ENCODE measurements at places on chromosomes 3 and 15. TPM values are rescaled to one million over a fixed set of nuclear protein-coding genes. Genes with fewer than 3 reads are reported as not detected.

The ENTPD3 gene
- total RNA-seq, result 1.1 TPM

The GP9 gene
- total RNA-seq, result not detected

DNA sequence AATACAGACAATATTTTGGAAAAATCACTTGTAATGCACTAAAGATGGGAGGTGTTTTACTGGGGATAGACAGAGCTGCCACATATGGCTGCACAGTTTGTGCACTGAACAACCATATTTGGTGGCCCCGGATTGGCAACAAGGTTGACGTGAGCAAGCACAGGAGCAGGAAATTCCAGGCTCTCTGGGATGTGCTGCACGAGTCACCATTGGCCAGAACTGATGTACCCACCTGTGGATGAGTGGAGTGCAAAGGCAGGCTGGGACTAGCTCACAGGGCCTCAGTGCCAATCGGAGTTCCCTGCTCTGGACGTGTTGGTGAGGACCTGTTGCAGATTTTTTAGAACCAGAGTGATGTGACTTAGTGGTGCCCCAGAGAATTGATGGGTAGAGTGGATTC, 42.0 kb upstream of the SCAANT1 start:
- no peaks in the 10 kb centered on the region for H3K4me1 ChIP-seq
- H3K27ac ChIP-seq, result no peak overlapping the region
- H3K4me3 ChIP-seq, result no peak overlapping the region

The VIPR1 gene
- 4.9 TPM for total RNA-seq

DNA sequence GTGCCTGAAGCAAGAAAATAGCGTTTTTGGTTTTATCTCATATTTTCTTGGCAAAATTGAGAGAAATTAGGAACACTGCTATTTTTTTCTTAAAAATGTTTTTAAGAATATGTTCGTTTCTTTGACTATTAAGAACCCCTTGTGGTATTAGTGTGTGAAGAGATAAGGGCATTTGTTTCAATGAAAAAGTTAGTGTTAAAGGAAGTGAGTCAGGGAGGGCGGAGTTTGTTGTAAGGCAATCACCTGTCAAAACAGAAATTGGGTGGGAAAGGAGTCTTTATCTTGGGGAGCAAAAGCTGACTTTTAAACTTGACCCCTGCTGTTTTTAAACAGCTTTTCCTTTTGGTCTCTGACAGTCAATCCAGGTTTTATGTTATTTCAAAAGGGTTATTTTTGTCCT, 4.2 kb downstream of the RAP2B start:
- H3K36me3 ChIP-seq, result no peaks in the 10 kb centered on the region
- H3K27ac ChIP-seq, result no peak overlapping the region
- H3K27me3 ChIP-seq, result no peaks in the 10 kb centered on the region

The MITF gene
- total RNA-seq, result 52.6 TPM

- no peaks in the 10 kb centered on the region for H3K36me3 ChIP-seq
- H3K4me3 ChIP-seq, result no peak overlapping the region
- DNase-seq, result no peak
- H3K27me3 ChIP-seq, result no peaks in the 10 kb centered on the region
- H3K27ac ChIP-seq, result no peak overlapping the region
These were observed 109.3 kb upstream of the MRPS22 start for GRCh38 chr3:139234491-139234890.

DNA sequence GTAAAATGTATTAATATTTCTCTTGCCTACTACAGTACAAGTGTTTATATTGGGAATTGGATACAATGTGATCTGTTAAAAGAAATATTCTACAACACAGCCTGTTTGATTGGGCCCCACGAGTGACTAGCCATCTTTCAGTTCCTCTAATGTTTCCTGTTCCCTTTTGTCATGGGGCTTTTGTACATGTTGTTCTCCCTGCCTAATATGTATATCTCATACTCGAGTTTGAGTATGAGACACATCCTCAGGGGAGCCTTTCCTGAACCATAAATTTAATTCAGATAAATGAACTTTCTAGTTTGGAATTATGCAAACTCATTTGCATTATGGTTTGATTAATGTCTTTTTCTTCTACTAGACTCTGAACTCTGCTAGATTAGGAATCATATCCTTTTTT, 65.5 kb downstream of the MEF2A start:
- no peaks in the 10 kb centered on the region for H3K27me3 ChIP-seq
- H3K27ac ChIP-seq, result no peak overlapping the region
- no peak for DNase-seq
- no peak overlapping the region for H3K4me3 ChIP-seq
- peaks cover 9% of the 10 kb centered on the region for H3K4me1 ChIP-seq

The SAMD7 gene
- not detected for total RNA-seq

DNA sequence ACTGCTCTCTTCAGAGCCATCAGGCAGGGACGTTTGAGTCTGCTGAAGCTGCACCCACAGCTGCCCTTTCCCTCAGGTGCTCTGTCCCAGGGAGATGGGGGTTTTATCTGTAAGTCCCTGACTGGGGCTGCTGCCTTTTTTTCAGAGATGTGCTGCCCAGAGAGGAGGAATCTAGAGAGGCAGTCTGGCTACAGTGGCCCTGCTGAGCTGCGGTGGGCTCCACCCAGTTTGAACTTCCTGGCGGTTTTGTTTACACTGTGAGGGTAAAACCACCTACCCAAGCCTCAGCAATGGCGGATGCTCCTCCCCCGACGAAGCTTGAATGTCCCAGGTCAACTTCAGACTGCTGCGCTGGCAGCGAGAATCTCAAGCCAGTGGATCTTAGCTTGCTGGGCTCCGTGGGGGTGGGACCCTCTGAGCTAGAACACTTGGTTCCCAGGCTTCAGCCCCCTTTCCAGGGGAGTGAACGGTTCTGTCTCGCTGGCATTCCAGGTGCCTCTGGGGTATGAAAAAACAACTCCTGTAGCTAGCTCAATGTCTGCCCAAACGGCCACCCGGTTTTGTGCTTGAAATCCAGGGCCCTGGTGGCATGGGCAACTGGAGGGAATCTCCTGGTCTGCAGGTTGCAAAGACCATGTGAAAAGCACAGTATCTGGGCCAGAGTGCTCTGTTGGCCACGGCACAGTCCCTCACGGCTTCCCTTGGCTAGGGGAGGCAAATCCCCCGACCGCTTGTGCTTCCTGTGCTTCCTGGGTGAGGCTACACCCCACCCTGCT, 21.1 kb upstream of the ST6GAL1 start:
- no peak overlapping the region for H3K27ac ChIP-seq
- H3K4me3 ChIP-seq, result no peak overlapping the region
- H3K36me3 ChIP-seq, result no peaks in the 10 kb centered on the region

GRCh38 chr3:196553551-196553950, 14.8 kb downstream of the WDR53 start:
- no peak overlapping the region for H3K4me3 ChIP-seq
- H3K27ac ChIP-seq, result no peak overlapping the region
- no peaks in the 10 kb centered on the region for H3K27me3 ChIP-seq
- H3K36me3 ChIP-seq, result no peaks in the 10 kb centered on the region
- no peaks in the 10 kb centered on the region for H3K4me1 ChIP-seq
- no peak for DNase-seq

GRCh38 chr3:13935494-13936094, 55.7 kb upstream of the WNT7A start:
- no peak overlapping the region for H3K4me3 ChIP-seq
- no peaks in the 10 kb centered on the region for H3K4me1 ChIP-seq
- no peak for DNase-seq
- H3K27ac ChIP-seq, result no peak overlapping the region
- H3K27me3 ChIP-seq, result no peaks in the 10 kb centered on the region

DNA sequence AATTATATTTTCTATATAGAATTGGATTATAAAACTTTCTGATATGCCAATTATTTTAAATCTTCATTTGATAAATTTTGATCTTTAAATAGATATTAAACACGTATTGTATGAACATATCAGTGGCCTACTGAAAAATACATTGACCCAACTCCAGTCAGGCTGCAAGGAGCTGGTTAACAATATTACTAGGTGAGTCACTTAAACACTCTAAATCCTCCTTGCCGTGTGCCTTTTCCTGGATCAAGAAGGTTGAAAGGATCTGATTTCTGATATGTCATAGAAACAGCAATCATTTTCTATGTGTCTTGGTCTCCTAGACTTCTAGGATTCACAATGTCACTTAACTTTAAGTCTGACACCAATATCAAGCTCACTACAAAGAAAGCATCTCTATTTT, 123.2 kb downstream of the TP63 start:
- no peak overlapping the region for H3K27ac ChIP-seq
- H3K4me1 ChIP-seq, result no peaks in the 10 kb centered on the region
- H3K36me3 ChIP-seq, result no peaks in the 10 kb centered on the region
- H3K27me3 ChIP-seq, result no peaks in the 10 kb centered on the region

DNA sequence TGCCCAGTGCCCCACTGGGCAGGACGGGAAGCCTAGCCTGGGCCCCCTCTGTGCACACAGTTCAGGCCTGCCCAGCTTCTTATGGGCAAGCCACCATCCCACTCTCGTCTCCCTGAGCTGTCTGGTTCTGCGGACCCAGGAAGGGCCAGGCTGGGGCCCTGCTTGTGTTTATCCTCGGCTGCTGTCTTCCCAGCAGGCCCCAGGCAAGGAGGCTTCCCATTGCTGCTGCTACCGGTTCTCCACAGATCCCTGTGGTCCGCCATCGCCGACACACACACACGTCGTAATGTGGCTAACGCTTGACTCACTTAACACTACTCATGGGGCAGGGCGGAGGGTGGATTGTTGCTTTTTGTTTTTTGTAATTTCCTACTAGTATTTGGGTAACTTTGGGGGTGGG, 52.4 kb upstream of the SLC6A1 start:
- DNase-seq, result no peak
- H3K36me3 ChIP-seq, result no peaks in the 10 kb centered on the region
- H3K27me3 ChIP-seq, result no peaks in the 10 kb centered on the region
- H3K4me1 ChIP-seq, result no peaks in the 10 kb centered on the region
- no peak overlapping the region for H3K4me3 ChIP-seq

The ADGRG7 gene
- not detected for total RNA-seq

The AMOTL2 gene
- 83.5 TPM for total RNA-seq

GRCh38 chr3:190094160-190094718, 26.5 kb downstream of the P3H2 start:
- H3K27me3 ChIP-seq, result no peaks in the 10 kb centered on the region
- no peak for DNase-seq
- H3K27ac ChIP-seq, result peak overlapping the region; percentile 56
- H3K4me3 ChIP-seq, result no peak overlapping the region
- H3K36me3 ChIP-seq, result no peaks in the 10 kb centered on the region
- peaks cover 28% of the 10 kb centered on the region for H3K4me1 ChIP-seq

- H3K27me3 ChIP-seq, result no peaks in the 10 kb centered on the region
- no peak overlapping the region for H3K27ac ChIP-seq
- H3K36me3 ChIP-seq, result no peaks in the 10 kb centered on the region
These were observed 9.7 kb upstream of the TRANK1 start for GRCh38 chr3:36954452-36955134.

DNA sequence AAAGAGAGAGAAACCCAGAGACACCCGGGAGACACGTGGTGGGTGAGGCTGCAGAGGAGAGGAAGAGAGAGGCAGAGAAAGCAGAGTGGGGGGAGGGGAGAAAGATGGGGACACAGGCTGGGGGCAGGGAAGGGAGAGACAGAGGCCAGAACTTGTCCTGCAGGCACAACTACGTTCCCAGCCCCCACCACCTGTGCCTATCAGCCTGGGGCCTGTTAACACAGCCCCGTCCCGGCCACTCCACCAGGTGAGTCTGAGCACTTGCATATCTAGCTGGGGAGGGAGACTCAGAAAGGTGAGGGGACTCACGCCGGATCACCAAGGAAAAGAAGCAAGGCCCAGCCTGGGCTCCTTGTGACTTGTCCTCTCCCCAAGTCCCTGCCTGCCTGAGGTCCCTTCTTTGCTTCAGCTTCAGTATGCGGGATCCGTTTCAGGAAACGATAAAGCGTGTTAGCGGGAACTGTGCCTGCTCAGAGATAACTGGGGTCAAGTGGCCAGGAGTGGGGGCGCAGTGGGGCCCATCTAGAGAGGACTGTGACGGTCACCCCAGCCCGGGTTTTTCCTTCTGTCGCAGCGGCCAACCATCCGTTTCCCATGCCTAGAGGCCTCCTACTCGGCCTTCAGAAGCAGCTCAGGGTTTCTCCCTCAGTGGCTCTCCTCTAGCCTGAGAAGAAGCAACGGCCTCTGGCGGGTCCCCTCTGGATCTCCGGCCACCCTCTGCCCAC, 10.3 kb downstream of the LINGO1 start:
- no peak overlapping the region for H3K27ac ChIP-seq
- DNase-seq, result peak; percentile 41
- no peaks in the 10 kb centered on the region for H3K4me1 ChIP-seq
- no peaks in the 10 kb centered on the region for H3K36me3 ChIP-seq

DNA sequence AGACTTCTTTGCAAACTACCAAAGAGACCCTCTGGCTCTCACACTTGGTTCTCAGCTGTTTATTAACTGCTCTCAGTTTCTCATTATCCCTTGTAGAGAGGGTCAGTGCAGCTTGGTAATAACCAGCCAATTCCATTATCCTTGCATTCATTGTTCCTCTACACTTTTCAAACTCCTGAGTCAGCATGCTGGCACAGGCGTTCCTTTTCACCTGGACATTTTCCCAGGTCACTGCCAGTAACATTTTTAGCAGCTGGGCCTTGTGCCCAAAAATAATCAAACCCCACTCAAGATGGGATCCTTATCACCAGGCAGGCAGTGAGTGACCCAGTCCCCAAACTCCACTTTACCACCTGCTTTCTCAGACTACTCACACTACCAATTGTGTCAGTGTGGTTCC, 4.8 kb upstream of the SUMF1 start:
- no peak for DNase-seq
- peaks cover 2% of the 10 kb centered on the region for H3K4me1 ChIP-seq
- no peaks in the 10 kb centered on the region for H3K36me3 ChIP-seq
- no peaks in the 10 kb centered on the region for H3K27me3 ChIP-seq
- no peak overlapping the region for H3K4me3 ChIP-seq

DNA sequence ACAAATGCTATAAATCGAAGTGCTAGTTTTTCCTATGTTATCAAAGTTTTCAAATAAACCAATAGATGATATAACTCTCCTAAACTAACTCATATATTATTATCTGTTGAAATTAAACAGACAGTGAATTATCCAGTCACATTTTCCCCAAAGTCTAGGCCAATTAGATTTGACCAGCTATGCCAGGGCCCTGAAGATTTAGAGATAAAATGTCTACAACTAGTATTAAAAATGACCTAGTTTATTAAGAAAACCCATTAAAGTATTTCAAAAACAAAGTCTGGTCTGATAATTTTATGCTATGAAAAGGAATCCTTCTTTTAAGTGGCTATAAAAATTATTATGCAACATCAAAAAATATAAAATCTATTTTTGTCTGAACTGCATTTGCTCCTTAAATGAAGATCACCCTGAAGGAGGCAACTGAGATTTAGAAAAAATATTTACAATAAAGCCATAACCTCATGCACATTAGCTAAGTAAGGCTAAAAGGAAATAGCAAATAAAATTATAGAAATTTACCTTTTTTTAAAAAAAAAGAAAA, 83.4 kb upstream of the MEX3B start:
- H3K36me3 ChIP-seq, result no peaks in the 10 kb centered on the region
- DNase-seq, result no peak
- H3K4me1 ChIP-seq, result no peaks in the 10 kb centered on the region
- H3K27me3 ChIP-seq, result no peaks in the 10 kb centered on the region
- H3K4me3 ChIP-seq, result no peak overlapping the region

DNA sequence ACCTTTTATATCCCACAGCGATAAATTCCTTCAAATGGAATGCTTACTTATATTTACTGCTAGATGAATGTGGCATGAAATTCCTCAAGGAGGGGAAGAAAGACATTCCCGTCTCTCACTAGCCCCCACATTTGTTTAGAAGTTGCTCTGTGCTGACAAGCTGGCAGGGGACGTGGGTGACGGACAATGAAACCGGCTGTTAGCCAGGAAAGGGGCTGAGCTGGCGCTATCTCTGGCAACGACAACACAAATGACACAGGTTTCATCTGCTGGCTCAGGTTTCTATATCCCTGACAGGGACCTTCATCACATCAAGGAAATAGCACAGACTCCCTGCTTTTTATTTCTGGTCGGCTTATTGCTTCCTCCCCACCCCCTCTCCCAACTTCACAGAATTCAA, 15.8 kb downstream of the RUVBL1 start:
- H3K36me3 ChIP-seq, result peaks cover 4% of the 10 kb centered on the region
- no peaks in the 10 kb centered on the region for H3K4me1 ChIP-seq
- no peak overlapping the region for H3K4me3 ChIP-seq
- peak; percentile 44 for DNase-seq

The GATA2 gene
- total RNA-seq, result 31.4 TPM

The SLC22A13 gene
- 0.16 TPM for total RNA-seq

Data from kidney (tissue), 22 donors.